ENCODE measurements at places on chromosomes 2 and 18.

DNA sequence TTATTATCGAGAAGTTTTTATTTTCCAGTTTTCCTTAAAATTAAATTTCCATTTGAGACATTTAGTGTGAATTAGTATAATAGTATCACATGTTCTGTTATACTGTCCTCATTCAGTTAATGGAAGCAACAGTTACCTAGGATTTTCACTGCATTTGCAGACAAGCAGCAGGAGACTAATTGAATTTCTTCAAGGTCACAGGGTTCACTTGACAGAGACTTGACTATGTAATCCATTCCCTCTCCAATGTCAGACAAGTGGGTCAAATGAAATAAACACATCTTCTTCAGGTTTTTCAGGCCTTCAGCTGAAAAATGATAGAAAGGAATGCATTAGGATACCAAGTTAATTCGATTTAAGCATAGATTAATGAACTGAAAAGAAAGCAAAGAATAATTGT is 26.7 kb downstream of the NLRC4 start:
- DNase-seq: no peak

- no peak for DNase-seq
Measured at GRCh38 chr18:6414723-6415417, at the start of gene L3MBTL4. Gene L3MBTL4 (minus strand): TSS chr18:6414911. CDS start chr18:6311625, 103,286 bp downstream.

GRCh38 chr18:64692826-64693225 is 543.9 kb upstream of the LINC00305 start:
- DNase-seq: no peak

GRCh38 chr2:125516496-125517109 is 1139.4 kb upstream of the GYPC start:
- DNase-seq: no peak

- DNase-seq: no peak
Measured at GRCh38 chr2:70551167-70551566, 2.5 kb downstream of the TGFA start.

GRCh38 chr2:136439064-136439676 is 321.2 kb upstream of the CXCR4 start:
- DNase-seq: no peak

GRCh38 chr2:216661639-216662375 is 28.6 kb downstream of the IGFBP2 start:
- DNase-seq: no peak

- DNase-seq: no peak
Measured at GRCh38 chr2:45172142-45172541, 162.9 kb upstream of the SIX2 start.

DNA sequence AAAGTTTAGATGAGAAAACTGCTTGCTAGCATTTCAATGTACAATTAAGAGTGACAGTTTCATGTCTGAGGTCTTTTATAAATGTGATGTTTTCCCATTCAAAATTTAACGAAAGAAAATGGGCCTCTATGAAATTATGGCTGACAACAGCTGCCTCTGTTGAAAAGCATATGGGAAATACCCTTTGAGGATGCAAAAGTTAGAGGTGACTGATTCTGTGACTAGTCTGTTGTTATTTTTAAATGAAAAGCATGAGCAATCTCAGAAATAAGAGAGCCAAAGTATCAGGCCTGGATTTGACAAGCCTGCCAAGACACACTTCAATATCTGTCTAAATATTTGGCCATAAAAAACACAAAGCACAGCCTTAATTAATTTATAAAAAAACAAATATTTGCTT is 580.8 kb downstream of the ERBB4 start:
- no peak for DNase-seq

DNA sequence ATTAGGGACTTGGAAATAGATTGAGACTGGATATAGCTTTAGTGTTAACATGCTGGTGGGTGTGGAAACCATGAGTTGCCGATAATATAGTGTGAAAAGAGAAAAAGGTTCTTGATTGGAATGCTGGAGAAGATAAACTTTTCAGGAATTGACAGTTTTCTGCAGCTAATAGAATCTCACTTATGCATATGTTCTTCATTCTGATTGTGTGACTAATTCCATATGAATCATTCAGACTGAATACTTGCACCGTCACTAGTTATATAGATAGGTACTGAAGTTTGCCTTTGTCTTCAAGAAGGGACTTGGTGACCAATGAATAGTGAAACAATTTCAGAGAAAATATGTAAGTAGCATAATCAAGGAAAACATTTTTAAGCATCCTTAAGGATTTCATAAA is 225.7 kb upstream of the FOSL2 start:
- DNase-seq: no peak

- no peak for DNase-seq
Measured at GRCh38 chr2:88170472-88170892, 336 bp downstream of the THNSL2 start.

GRCh38 chr2:735670-736218 is 58.5 kb upstream of the TMEM18 start:
- no peak for DNase-seq

- DNase-seq: no peak
Measured at GRCh38 chr2:64259312-64259711, 115.1 kb upstream of the PELI1 start.

DNA sequence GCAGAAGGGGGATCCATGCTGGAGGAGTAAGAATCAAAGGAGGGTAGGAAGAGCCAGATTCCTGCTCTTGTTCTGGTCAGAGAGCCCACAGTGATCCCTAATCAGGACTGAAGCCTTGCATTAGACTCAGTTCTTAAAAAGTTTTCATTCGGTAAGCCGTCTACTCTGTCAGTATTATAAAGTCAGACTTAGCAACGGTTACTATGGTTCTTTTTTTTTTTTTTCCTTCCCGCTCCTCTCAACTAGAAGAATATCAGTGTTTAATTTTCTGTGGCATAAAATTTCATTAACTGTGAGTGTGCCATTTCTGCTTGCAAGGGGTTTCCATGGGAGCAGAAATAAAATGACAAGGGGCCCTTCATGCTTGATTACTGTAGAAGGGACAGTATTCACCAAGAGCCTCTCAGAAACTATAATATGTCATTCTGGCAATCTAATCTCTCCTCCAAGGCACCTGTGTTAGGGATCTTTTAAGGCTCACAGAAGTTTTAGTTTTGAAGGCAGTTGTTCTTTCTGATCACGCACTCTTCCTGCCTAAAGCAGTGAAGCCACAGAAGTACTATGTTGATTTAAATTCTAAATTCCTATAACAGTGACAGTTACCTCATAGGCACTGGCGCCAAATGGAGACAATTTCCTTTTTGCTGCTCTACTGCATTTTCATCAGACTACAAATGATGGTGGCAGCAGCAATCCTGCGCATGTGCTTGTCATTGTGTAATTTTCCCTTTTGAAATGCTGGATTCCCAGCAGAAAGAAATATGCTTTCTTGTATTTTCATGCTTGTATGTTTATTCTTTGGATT is 57.0 kb downstream of the OSBPL6 start:
- no peak for DNase-seq

- DNase-seq: no peak
Measured at GRCh38 chr2:52658598-52658997, 1109.0 kb upstream of the CHAC2 start.

- DNase-seq: no peak
Measured at GRCh38 chr2:144477957-144478311, 42.0 kb downstream of the ZEB2 start.

GRCh38 chr18:3688690-3689089 is 238.7 kb downstream of the TGIF1 start:
- DNase-seq: no peak

DNA sequence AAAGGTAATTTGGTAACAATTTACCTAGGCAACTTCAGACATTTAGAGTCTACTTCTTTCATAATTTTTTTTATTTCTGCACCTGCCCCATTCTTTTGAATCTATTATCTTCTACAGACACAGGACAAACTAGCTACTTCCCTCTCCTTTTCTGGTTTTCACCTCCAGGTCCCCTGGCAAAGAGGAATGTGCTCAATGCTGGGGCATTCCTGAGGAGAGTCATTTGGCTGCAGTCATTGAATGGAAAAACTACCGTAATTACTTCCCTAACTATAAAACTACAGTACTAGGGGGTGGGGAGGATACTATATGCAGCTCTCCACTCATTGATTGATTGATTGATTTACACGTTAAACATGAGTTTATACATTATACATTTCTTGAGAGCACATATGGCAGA is 11.2 kb upstream of the ARHGAP28 start:
- no peak for DNase-seq

DNA sequence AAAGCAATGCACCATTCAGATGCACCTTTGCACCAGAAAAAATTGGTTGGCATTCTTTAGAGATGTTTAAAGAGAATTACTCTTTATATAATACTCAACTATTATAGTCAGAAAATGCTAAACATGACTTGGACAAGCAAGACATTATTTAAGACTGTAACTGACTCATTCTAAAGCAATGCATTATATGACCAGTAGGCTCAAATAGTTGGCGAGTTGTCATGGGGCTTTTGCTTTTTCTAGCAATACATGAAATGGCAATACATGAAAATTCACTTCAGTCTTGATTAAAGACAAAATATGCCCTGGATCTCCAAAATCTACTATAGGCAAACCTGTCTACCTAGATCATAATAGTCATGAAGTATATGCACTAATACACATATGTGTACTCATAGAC is 216.9 kb upstream of the VWC2L start:
- DNase-seq: no peak

GRCh38 chr18:13412901-13413300 is 194.3 kb downstream of the LDLRAD4 start:
- peak; percentile 29 for DNase-seq

GRCh38 chr18:5297597-5297996 is 2.1 kb upstream of the ZBTB14 start:
- DNase-seq: no peak
